ENCODE measurements at places on chromosomes 5 and 9.

DNA sequence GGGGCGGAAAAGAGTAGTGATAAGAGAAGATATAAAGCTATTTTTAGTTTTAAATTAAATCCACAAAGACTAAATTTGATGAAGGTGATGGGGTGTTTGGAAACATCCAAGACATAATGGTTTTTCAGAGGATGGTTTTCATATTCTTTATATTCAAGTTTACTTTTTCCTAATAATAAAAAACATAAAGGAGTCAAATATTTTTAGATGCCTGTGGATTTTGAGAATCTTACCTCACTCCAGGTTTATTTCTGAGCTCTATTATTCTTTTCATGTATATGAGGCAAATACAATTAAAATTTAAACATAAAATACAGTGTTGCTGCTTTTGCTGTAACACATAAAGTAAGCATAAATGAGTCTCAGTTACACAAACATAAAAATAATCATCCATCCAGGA, 22.2 kb downstream of the MRPS30 start:
- DNase-seq: no peak

DNA sequence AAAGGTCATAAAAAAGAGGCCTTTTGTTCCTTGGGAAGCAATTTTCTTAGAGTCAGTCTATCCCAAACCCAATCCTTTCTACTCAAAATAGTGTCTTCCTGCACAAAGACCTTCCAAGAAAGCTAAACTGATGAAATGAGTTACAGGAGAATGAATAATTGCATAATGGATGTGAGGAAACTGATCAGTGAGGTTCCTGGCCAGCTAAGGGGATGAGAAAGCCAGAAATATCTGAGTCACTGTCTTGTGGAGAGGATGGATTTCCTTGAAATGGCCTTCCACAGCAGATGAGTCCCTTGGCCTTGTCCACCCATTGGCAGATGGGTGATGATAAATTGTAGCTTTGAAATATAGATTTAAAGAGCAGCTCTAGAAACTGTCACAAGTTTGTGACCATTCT, 756.1 kb downstream of the DNAH5 start:
- DNase-seq: peak; percentile 76

GRCh38 chr9:127524373-127524772, 73.1 kb downstream of the LRSAM1 start:
- peak; percentile 67 for DNase-seq

- DNase-seq: no peak
These were observed 2.9 kb downstream of the ARSK start for GRCh38 chr5:95557841-95558240.

DNA sequence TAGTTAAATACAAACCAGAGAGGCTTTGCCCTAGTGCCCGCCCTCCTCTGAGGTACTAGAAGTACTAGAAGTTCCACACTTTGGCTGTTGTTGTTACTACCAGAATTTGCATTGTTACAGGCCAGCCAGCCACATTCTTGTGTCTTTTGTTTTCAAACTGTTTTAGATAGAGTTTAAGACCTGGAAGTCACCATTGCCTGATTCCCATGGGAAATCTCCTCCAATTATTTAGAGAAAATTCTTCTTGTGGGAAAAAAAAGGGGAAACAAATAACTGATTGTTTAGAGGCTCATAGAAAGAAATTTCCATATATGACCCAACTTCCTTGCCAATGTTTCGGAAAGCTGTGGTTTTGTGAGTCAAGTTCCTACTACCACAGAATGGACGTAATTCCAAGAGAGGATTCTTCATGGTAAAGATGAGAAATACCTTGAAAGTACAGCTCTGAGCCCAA, 252.2 kb downstream of the GOLPH3 start:
- DNase-seq: peak; percentile 94

DNA sequence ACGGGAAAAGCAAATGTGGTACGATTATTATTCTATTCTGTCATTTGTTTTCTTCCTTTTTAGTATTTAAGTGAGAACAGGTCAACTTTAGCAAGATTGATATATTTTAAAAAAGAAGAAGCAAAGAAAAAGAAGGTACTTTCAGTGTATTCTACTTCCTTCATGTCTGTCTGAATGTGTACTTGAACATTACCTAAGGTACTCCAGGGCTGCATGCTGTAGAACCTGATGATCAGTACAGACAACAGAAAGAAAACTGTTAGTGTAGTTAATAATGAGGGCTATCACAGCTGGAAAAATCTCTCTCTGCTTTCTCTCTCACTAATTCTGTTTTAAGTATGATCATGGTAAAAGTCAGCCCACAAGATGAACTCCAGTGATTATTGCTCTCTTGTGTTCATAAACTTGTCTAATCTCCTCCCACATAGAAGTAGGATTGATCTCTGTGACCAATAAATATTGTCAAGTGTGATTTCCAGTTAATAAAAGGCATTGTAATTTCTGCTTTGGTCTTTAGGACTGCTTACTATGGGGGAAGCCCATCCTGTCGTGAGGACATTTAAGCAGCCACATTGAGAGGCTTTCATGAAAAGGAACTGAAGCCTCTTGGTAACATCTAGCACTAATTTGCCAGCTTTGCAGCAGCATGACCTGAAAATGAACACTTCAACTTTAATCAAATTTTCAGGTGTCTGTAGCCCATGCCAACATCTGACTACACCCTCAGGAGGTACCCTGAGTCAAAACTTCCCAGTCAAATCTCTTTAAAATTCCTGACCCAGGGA, 864.0 kb upstream of the ACO1 start:
- no peak for DNase-seq

Data from HS-5 (cell line).